ENCODE measurements at places on chromosomes 3 and 15. TPM values are rescaled to one million over a fixed set of nuclear protein-coding genes. Genes with fewer than 3 reads are reported as not detected.

GRCh38 chr3:97340940-97341339 is 423.6 kb upstream of the ARL6 start:
- DNase-seq = no peak

DNA sequence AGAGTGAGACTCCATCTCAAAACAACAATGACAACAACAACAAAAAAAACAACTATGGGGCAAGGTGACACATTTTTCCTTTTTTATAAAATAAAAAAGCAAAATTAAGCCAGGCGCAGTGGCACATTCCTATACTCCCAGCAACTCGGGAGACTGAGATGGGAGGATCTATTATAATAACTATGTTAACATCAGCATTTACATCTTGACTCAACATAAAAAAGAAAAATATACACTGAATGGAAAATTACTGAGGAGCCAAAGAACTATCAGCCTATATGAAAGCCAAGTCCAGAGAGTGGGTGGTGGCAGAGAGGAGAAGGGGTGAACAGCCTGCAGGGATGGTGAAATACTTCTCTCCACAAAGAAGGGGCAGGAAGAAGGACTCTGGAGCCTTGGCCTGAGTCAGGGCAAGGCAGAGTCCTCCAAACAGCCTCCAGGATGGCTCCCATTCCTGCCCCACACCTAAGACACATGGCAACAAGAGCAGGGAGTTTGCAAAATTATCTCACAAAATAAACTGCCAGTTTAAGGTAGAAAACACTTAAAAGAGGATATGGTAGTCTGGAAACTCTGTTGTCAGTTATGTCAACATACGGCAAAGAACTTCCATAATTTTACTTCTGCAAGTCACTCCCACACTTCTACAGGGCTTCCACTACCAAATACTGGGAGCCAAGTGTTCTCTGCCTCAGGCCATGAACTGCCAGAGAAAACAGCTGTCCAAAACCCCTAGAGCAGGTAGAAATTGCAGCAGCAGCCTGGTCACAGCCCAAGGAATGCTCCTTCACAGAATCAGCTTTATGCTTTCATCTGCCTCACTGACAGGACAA is 25.9 kb downstream of the HSPBAP1 start:
- no peak for DNase-seq

GRCh38 chr15:40852529-40852928 is 8.7 kb downstream of the SPINT1 start:
- DNase-seq = no peak

DNA sequence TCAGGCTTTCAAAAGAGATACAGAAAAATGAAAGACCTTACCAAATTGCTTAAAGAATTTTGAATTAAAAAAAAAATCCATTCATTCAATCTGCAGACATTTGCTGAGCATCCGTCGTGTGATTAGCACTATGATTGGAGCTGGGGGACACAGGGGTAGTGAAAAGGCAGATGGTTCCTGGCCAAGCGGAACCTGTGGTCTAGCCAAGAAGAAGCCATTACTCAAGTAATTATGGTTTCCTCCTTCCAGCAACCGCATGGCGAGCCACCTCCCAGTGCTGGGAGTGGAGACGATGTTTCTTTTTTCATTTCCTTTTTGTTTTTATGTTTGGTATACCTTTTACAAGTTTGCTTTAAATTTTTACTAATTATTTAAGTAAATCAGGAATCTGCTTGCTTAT is 140.2 kb downstream of the CACNA2D3 start:
- DNase-seq = no peak

The IGSF10 gene
- not detected for total RNA-seq

- no peak for DNase-seq
These were observed 412.9 kb downstream of the TIGIT start for GRCh38 chr3:114706591-114707232.

DNA sequence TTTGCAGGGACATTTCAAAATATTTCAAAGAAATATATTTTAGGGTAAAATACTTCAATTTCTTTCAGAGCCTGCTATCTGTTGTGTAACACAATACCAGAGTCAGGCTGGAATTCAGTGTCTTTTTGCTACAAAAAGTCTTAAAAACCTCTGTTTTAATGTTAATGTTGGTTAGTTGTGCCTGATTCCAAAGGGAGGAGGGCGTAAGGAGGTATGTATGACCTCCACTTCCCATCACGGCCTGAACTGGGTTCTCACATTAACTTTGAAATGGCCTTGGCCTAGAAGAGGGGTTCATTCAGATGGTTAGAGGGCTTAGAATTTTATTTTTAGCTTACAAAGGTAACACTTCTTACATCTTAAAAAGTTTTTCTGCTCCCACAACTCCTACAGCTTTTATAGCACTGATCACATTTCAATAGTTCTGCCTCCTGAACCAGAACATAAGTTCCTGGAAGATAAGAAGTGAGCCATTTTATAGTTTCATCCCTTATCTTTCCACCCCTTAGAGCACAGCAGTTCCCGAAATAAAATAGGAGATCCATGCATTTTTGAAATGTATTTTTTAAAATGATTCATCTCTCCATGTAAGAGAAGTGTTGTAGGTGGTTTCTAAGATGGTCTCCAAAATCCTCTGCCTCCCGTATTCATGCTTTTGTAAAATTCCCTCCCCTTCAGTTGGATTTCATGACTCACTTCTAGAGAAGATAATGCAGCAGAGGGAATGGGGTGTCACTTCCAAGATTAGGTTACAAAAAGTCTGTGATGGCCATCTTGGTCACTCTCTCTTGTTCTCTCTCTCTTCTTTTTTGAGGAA is 543.1 kb upstream of the NECTIN3 start:
- no peak for DNase-seq

The NEK11 gene
- 2.2 TPM for total RNA-seq

The CCDC39 gene
- total RNA-seq = not detected

The SLC22A13 gene
- total RNA-seq = 0.18 TPM

The TMC3 gene
- total RNA-seq = not detected

DNA sequence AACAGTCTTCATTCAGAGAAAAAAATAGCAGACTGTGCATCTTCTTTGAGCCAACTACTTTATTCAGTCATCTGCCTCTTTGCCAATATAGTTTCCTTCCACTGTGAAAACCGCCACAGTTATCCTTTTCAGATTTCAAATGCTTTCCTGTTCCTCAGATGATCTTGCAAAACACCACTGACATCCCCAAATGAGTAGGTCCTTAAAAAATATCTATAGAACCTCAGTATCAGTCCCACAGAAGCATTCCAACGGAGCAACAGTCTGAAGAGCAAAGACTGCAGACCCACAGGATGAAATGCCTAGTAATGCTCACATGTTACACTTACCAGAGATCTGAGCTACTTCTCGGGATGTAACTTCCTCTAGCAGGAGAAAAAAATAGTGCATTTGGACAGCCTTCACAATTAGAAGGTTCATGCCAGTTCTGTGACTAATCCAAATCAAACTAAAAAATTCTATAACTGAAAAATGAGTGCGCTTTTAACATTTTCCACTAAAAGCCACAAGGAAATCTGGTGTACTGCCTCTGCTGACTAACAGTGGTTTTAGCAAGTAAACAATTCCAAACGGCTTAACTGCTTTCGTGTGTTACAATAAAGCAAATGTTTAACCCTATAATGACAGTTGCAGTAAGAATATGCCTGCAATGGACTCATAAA is at the start of gene ANKRD28:
Gene ANKRD28, minus strand, starts transcription at position 338 of the 662 bp plus-strand sequence. CDS start 1,458 bp downstream, outside the sequence.
- DNase-seq = peak; percentile 84

DNA sequence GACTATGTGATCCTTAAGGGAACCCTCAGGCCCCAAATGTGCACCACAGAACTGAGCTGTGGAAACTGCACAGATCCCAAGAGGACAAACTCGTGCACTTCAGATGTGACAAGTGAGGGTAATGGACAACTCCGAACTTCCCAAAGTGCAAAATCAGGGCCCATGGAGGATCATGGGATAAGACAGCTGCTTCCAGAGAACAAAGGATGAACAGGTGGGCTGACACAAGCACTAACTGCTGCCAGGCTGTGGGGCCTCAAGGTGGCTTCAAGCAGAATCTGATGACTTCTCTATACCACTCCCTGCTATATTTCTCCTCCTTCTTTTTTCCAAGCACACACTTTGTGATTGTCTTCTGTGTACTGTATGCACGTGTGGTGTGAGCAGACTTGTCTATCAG is 5.4 kb downstream of the TARS3 start:
- DNase-seq = no peak

- DNase-seq = no peak
These were observed 6.1 kb upstream of the ABTB1 start for GRCh38 chr3:127666676-127667075.
